ENCODE measurements at places on chromosomes 11 and 22. TPM values are rescaled to one million over a fixed set of nuclear protein-coding genes. Genes with fewer than 3 reads are reported as not detected.

Gene OR51E1
- not detected for total RNA-seq

Gene HEPACAM
- total RNA-seq, result 0.17 TPM

Gene KCNE3
- 10.6 TPM for total RNA-seq

Gene DMC1
- total RNA-seq, result 5.0 TPM

Gene BLID
- not detected for total RNA-seq

Gene C11orf16
- total RNA-seq, result not detected

Gene TTLL8
- total RNA-seq, result not detected

Gene CCDC89
- not detected for total RNA-seq

Gene LRRC55
- 1.4 TPM for total RNA-seq

All from GM23338 (cell line).